Forelimb muscle (tissue), 1 donor: ENCODE measurements at places on chromosomes 2 and 18. TPM values are rescaled to one million over a fixed set of nuclear protein-coding genes. Genes with fewer than 3 reads are reported as not detected.

The ZBTB7C gene
- polyA plus RNA-seq = 4.0 TPM

- no peak for DNase-seq
These were observed 279.5 kb upstream of the SIX2 start for GRCh38 chr2:45288532-45289417.

- no peak for DNase-seq
These were observed 184.4 kb upstream of the SESTD1 start for GRCh38 chr2:179449010-179449409.

DNA sequence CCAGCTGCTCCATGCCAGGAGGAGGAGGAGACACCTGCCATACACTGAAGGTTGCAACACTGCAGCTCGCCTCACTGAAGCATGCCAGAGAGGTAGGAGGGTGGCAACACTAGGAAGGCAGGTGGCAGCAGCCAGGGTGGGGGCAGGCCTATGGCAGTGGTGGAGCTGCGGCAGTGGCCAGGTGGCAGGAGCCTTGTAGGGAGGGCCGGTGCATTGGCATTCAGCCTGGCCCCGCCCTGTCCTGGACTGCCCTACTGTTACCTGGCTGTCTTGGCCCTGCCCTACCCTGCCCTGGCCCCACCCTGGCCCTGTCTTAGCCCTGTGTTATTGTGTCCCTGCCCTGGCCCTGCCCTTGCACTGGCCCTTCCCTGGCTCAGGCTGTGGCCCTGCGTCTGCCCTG lies 7.4 kb upstream of the ANKRD62 start:
- DNase-seq = no peak

DNA sequence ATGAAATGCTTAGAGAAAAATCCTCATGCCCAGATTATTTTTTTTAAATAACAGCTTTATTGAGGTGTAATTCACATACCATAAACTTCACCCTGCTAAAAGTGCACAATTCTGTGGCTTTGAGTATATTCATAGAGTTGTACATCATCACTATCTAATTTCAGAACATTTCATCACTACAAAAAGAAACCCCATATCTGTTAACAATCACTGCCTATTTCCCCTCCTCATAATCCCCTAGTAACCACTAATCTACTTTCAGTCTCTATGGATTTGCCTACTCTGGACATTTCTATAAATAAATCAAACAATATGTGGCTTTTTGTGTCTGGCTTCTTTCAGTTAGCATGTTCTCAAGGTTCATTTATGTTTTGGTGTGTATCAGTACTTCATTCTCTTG lies 51.4 kb downstream of the OSBPL1A start:
- no peak for DNase-seq
